ENCODE measurements at places on chromosomes 16 and 17.
A peak's percentile ranks its signal among the peaks of the same experiment; 100 is the strongest.

GRCh38 chr17:41186872-41187271 lies 2.2 kb upstream of the KRTAP4-1 start:
- DNase-seq, result no peak

DNA sequence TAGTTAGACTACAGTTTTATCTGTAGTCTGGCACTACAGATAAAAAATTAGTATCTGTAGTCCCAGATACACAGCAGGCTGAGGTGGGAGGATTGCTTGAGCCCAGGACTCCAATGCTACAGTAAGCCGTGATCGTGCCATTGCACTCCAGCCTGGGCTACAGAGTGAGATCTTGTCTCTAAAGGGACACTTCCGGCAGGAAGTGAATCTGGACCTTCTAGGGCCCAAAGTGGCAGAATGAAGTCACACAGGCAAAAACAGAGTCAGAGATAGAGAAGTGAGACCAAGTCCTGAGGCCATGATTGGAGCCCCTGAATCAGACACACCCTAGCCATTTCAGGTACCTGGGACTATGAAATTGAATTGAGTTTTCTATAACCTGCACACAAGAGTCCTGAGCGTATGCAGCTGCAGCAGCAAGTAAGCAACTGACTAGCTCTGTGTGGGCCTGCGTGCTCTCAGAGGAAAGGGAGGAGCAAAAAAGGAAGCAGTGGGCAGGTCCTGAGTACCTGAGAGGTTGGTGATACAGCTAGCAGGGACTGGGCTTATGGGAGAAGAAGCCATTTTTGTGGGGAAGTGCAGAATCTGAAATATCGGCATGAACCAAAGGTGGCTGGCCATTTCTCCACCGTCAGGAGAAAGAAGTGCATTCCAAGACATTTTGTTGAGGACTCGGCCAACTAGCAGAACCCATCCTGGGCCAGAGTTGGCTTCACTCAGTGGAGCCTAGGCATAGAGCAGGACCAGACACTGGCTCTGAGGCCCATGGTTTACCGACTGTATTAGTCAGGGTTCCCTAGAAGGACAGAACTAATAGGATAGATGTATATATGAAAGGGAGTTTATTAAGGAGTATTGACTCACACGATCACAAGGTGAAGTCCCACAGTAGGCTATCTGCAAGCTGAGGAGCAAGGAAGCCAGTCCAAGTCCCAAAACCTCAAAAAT lies 27.2 kb upstream of the BRD7 start:
- DNase-seq, result no peak

DNA sequence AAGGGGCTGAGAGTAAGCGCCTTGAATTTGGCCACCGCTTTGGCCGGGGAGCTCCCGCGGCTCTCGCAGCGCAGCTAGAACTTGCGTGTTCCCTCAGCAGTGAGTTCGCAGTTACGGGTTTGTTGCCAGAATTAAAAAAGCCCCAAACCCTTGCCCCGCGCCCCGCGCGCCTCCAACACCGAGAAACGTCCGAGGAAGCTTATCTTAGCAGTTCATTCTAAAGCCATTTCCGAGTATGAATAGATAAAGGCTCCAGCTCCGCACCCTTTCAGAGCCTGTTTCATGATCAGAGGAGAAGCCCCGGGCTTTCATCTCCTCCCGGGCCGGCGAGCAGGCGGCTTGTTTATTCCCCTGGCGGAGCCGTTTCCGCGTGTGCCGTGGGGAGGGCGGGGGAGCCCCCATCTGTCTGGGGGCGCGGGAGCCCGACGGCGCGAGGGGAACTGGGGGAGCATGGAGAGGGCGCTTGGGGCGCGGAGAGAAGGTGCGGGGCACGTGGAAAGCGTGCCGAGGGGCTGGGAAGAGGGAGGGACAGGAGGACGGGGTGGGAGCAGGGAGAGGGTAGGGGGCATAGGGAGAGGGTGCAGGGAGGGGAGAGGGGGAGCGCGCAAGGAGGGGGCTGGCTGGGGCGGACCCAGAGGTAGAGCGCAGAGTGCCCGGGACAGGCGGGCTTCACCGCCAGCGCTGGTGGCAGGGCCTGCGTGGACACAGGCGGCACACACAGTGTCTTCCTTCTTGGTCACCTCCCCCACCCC lies 9.9 kb downstream of the TBX4 start:
- no peak for DNase-seq

DNA sequence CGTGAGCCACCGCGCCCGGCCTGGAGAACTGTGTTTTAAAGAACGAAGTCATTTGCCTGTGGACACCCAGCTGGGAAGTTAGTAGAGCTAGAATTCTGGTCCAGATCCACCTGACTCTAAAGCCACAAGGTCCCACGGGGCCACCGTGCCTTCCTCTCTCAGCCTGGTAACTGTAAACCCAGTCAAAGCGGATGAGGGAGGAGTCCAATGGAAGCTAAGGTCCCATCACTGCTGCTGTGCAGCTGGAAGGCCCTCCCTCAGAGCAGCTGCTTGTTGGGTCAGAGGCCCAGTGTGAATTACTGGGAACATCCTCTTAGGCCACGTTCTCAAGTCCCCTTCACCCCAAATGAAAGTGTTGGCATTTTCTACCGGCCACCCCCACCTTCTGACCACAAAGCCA lies 48.8 kb upstream of the CACNG5 start:
- DNase-seq, result no peak

GRCh38 chr17:82302991-82303943 lies 14.1 kb downstream of the CD7 start:
- DNase-seq, result peak; percentile 28

GRCh38 chr16:57906382-57907316 lies 64.3 kb downstream of the CNGB1 start:
- no peak for DNase-seq

- DNase-seq, result peak; percentile 71
Observed at GRCh38 chr16:15777533-15778203, 79.2 kb downstream of the MYH11 start.

Measured in GDM1 (cell line).